ENCODE measurements at places on chromosomes 11 and 22. TPM values are rescaled to one million over a fixed set of nuclear protein-coding genes. Genes with fewer than 3 reads are reported as not detected.

- no peak for DNase-seq
These were observed 15.6 kb downstream of the TOM1 start for GRCh38 chr22:35315141-35315854.

DNA sequence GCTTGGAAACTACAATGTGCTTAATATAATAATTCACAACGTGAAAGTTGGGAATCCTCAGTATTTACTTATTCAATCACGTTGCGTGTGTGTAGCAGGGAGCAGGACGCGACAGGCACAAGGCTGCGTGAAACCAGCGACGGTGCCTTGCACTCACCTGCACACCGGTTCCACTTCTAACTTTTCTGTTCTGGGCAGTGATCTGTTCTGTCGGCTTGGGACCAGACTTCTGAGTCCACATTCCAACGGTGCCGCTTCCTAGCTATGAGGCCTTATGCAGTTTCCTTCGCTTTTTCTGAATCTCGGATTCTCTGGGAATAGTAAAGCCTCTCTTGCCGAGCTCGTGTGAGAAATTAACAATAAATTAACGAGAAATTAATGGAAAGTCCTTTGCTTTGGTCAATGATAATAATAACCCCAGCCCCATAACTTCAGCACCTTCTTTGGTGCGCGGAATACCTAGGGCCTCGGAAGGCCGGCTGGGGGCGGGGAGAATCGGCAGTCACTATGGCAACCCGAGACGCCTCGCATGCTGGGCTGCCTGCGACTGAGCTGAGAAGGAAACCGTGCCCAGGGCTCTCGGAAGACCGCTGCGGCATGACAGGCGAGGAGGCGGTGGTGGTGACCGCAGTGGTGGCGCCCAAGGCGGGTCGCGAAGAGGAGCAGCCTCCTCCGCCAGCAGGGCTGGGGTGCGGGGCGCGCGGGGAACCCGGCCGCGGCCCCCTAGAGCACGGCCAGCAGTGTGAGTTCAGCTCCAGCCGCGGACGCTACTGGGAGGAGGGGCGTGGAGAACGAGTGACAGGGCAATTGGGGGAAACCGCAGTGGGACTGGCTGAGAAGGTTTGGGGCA lies at the start of gene C11orf97:
C11orf97 (plus strand) TSS at position 530 of the 850 bp plus-strand sequence; CDS start at position 598, 68 bp downstream.
- peak; percentile 47 for DNase-seq

DNA sequence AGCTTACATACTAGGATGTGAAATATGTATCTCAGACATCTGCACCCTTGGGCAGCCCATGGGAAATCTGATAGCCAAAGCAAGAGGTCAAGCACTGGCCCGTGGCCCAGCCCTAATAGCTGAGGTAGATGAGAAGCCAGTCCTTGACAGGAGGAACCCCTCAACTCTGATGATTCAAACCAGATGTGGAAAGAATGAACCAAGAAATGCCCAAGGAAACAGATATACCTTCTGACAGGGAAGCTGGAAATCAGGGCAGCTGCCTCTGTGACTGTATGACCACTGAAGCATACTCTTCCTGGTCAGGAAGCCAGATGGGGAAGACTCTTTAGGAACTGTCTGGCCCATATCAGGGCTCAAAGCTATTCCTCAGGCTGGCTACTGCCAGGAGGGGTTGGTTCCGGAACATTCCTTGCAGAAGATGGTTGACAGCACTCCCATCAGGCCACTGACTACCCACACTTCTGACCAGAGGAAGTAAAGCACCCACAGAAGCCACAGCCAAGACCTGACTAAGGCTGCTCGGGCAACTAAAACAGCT lies 124.2 kb downstream of the SWAP70 start:
- DNase-seq = no peak

DNA sequence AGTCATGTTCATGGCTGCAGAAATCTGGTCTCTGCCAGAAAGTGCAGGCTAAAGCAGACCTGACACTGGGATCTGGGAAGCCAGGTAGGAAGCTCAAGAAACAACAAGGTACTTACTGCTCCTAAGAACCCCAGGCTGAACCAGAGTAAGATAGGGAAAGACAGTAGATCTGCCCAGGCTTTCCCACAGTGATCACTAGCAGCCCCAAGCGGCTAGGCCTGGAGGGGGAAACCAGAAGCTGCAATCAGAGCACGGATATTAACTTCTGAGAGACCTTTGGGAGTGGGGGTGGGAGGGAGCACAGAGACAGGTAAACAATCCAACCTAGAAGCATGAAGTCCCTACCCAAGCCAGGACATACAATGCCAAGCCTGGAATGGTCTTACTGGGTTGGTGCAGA lies 135.2 kb upstream of the C11orf58 start:
- DNase-seq = no peak

- no peak for DNase-seq
These were observed 56.6 kb downstream of the CCDC81 start for GRCh38 chr11:86431258-86431657.

DNA sequence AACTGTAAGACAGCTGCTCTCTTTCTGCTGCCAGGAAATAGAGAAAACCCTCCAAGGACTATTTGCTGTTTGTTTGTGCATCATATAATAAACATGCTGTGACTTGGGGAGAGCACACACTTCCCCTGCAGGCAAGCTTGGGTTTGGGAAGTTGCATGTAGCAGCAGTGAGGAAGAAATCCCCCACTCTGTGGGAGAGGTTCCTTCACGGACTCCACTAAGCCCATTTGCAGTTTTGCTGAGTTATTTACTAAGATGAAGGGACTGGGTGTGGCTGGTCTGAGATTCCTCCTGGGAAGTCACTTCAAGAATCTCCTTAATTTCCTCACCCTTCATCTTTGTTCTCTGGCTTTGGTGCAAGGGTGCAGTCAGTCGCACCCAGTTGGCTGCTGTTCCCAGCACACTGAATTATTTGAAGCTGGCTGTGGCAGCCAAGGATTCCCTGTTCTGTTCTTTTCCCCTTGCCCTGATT lies 104.9 kb downstream of the ARFGAP2 start:
- DNase-seq = no peak

- no peak for DNase-seq
These were observed 84.5 kb downstream of the CACNA1I start for GRCh38 chr22:39655004-39655579.

- DNase-seq = no peak
These were observed 2.2 kb downstream of the TM7SF2 start for GRCh38 chr11:65113839-65114238.

- no peak for DNase-seq
These were observed 546.0 kb downstream of the BRD1 start for GRCh38 chr22:49281467-49282340.

DNA sequence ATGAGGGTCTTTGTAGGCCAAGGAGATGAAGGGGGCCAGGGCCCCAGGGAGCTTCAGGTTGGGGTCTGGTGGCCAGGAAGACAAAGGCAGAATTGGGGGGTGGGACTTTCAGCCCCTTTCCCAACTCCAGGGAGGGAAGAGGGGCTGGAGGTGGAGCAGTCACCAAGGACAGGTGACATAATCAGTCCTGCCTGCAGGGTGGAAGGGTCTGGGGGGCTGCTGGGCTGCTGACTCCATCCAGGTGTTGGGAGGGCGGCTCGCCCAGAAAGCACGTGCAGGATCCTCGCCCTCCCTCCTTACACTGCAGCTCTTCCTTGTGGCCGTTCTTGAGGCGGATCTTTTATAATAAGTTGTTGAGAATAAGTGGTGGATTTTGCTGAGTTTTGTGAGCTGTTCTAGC lies 1491.1 kb downstream of the TBC1D22A start:
- DNase-seq = no peak

- peak; percentile 28 for DNase-seq
These were observed 36.6 kb downstream of the ST3GAL4 start for GRCh38 chr11:126391970-126392632.

LRRC74B gene
- total RNA-seq = not detected

PDGFD gene
- total RNA-seq = 6.4 TPM

LRRC10B gene
- 0.61 TPM for total RNA-seq

- no peak for DNase-seq
These were observed 1.5 kb downstream of the CHEK1 start for GRCh38 chr11:125626288-125626950.

- no peak for DNase-seq
These were observed 45.0 kb downstream of the LARGE2 start for GRCh38 chr11:45967506-45967905.

DNA sequence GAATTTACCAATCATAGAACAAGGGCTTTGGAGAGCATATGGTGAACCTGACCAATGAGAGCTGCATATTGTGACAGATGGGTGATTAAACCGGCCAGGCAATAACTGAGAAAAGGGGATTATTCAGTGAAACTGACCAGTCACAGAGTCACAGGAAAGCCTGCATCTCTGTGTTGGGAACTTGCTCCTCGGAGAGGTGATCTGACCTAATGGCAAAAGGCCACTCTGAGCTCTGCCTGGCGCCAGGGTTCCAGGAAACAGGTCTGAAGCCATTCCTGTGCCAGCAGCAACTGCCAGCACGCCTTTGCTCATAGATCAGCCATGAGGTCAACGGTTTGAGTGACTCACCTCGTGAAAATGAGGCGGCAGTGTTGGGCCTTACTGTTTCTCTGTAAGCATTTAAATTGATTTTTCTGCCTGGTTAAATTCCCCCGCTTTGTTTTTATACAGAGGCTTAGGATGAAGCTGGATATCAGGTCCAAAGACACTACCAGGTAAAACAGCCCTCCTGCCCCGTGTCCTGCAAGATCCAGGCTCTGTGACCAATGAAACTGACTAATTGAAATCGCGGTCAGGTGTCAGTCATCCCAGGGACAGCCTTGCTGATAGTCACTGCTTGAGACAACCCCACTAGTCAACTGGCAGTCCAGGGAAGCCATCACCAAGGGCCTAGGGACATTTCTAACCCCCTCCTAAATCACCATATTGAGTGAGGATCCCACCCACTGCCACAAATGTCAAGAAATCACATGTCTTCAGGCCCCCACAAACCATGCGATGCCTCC lies 35.8 kb upstream of the MYOD1 start:
- no peak for DNase-seq
